SJSA1 (cell line): ENCODE measurements at places on chromosomes 2 and 18. TPM values are rescaled to one million over a fixed set of nuclear protein-coding genes. Genes with fewer than 3 reads are reported as not detected.
A peak's percentile ranks its signal among the peaks of the same experiment; 100 is the strongest.

RUFY4 gene
- total RNA-seq: not detected in 2 replicates

SCYGR4 gene
- not detected in 2 replicates for total RNA-seq

- no peak for DNase-seq
Observed at GRCh38 chr2:107730898-107731297, 95.8 kb upstream of the RGPD4 start.

DNA sequence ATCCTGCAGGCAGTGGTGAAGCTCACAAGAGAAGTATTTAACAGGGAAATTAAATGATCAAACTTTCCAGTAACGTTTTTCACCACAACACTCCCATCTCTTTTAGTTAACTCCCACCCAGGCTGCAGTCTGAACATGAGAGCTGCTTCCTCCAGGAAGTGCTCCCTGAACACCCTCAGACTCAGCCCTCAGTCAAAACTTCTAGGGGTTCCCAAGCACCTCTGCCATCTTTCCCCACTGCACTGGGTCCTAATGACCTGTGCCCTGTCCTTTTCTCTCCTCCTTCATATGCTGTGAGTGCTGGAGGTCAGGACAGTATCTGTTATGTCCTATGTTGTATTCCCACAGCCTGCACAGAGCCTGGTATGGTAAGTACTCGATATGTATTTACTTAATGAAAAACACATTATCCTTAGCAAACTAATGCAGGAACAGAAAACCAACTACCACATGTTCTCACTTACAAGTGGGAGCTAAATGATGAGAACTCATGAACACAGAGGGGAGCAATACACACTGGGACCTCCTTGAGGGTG lies 49.2 kb upstream of the ASPRV1 start:
- DNase-seq: no peak

- DNase-seq: no peak
Observed at GRCh38 chr18:23137788-23138216, 2.5 kb downstream of the CABLES1 start.

GRCh38 chr2:226794751-226795171 lies 4.9 kb downstream of the IRS1 start:
- DNase-seq: peak; percentile 46

- DNase-seq: no peak
Observed at GRCh38 chr2:112136096-112136495, 2.1 kb upstream of the FBLN7 start.
